NCI-H1930 (cell line): ENCODE measurements at places on chromosomes 11 and 22.

DNA sequence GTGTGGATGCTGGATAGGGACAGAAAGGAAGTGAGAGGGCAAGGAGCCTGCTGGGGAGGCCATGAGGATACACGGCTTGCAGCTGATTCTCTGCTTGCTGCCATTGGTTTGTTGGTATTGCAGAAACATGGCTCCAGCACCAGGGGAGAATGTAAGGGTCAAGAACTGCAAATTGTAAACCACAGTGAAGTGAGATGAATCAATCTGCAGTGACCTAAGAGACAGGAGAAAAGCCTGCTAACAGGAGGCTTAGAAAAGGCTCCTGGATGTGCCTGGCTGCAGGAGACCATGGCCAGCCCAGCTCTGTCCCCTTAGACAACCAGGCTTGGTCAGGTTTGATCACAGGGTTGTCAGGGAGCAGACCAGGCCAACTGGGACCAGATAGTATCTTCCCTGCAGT lies 233.7 kb upstream of the CADM1 start:
- no peak for DNase-seq

- no peak for DNase-seq
Measured at GRCh38 chr11:9739123-9739900, 75.4 kb downstream of the SWAP70 start.

GRCh38 chr22:30121960-30122359 lies 41.7 kb downstream of the HORMAD2 start:
- no peak for DNase-seq

- DNase-seq, result no peak
Measured at GRCh38 chr22:17924735-17925364, 99.5 kb downstream of the MICAL3 start.

- DNase-seq, result no peak
Measured at GRCh38 chr11:117671370-117671769, 125.6 kb downstream of the DSCAML1 start.

DNA sequence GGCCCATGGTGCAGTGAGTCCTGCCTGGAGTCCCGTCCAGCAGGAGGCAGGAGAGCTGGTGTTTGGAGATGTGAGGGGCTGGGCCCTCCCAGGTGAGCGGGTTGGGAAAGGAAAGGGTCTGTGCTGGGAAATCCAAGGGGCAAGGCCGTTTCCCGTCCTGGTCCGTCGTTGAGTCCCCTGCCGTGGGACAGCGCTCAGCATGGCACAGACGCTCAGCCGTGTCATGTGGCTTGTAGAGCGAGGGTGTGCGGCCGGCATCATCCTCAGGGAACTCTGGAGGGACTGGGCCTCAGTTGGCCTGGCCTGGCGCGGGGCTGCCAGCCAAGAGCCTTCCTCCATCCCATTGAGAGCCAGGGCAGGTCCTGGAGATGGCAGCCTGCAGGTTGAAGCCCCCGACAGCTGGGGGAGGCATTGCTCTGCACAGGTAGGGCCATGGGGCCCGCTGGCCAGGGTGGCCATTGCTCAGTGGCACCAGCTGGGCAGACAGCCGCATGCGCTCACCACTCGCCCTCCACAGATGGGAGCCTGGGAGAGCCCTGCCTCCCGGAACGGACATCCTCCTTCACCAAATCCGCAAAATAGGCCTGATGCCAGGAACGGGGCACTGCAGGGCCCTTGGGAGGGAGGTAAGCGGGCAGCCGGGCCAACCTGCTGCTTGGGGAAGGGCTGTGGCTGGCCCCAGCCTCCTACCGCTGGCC lies 28.7 kb downstream of the KCNQ1 start:
- no peak for DNase-seq

GRCh38 chr11:3913921-3914320 lies 58.5 kb downstream of the STIM1 start:
- DNase-seq, result no peak

- DNase-seq, result no peak
Measured at GRCh38 chr22:20581503-20582170, 74.2 kb downstream of the MED15 start.

GRCh38 chr11:27696115-27696514 lies 4.1 kb downstream of the BDNF start:
- DNase-seq, result no peak

GRCh38 chr22:20520093-20520511 lies 12.7 kb downstream of the MED15 start:
- DNase-seq, result no peak
